ENCODE measurements at places on chromosomes 2 and 18.

DNA sequence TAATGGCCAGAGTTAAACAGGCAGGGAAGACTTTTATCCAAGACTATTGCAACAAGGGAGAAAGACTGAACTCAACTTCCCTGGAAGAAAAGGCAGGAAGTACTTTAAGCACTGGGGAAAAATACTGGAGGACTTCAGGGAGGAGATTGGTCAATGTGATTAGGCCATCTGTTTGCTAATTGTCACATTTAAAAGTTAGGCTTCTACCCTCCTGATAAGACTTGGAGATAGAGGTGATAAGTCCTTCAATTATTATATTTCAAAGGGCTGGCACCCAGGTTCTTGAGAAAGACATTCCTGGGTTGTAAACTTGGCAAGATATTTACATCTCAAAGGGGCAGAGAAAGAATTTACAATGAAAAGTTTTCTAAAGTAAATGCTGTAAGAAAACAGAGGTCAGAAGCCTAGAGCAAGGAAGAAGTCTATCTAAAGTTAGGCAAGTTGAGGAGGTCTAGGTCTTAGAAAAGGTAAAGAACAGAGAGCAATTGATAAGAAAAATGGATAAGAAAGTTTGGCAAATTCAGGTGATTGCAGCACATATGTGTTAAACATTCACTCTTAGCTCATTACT, 48.4 kb downstream of the DTNA start:
- DNase-seq, result no peak

- no peak for DNase-seq
Observed at GRCh38 chr2:138244501-138244925, 257.1 kb upstream of the SPOPL start.

- no peak for DNase-seq
Observed at GRCh38 chr18:55695091-55695490, 107.1 kb upstream of the TCF4 start.

GRCh38 chr18:73711256-73711655, 436.4 kb downstream of the FBXO15 start:
- no peak for DNase-seq

DNA sequence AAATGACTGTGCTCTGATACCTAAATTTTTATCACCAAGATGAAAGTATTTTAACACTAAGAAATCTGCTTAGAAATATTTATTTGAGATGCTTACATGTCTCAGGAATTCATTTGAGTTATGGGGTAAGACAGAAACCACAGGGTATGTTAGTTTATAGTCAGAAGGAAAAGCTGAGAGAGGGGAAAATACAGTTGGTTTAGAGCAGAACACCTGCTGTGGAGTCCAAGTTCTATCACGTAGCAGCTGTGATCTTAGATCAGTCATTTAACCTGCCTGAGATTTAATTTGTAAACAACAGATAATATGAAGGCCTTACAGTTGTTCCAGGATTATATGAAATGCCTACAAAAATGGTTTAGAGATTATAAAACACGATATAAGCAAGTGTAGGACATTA, 29.0 kb downstream of the PDE6D start:
- no peak for DNase-seq

DNA sequence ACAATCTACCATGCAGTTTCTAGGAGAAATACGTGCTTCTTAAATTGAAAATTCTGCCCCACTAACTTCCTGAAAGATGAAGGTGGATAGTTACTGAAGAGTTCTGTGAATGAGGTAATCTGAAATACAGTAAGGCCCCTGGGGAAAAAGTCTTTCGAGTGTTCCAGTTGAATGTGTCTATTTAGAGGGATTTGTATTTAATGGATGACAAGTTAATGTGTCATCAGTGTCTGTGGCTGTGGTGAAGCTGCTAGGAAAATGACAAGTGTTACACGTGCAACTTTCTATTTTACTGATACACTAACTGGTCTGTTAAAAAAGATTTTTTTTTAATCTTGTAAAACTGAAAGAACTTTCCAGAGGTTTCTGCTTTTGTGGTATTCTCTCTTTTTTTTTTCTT, 384.6 kb downstream of the STK39 start:
- DNase-seq, result no peak

DNA sequence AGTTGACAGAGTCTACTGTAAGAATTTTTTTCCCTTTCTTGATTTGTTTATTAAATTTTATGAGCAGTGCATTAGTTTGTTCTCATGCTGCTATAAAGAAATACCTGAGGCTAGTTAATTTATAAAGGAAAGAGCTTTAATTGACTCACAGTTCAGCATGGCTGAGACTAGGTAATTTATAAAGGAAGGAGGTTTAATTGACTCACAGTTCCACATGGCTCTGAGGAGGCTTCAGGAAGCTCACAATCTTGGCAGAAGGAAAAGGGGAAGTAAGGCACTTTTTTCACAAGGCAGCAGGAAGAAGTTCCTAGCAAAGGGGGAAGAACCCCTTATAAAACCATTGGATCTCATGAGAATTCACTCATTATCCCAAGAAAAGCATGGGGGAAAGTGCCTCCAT, 191.4 kb upstream of the VRK2 start:
- no peak for DNase-seq

GRCh38 chr2:69018678-69019095, 5.7 kb downstream of the ANTXR1 start:
- DNase-seq, result no peak

GRCh38 chr18:29726646-29727045, 1315.9 kb downstream of the DSC3 start:
- DNase-seq, result no peak

GRCh38 chr2:12950174-12950573, 233.4 kb downstream of the TRIB2 start:
- no peak for DNase-seq

DNA sequence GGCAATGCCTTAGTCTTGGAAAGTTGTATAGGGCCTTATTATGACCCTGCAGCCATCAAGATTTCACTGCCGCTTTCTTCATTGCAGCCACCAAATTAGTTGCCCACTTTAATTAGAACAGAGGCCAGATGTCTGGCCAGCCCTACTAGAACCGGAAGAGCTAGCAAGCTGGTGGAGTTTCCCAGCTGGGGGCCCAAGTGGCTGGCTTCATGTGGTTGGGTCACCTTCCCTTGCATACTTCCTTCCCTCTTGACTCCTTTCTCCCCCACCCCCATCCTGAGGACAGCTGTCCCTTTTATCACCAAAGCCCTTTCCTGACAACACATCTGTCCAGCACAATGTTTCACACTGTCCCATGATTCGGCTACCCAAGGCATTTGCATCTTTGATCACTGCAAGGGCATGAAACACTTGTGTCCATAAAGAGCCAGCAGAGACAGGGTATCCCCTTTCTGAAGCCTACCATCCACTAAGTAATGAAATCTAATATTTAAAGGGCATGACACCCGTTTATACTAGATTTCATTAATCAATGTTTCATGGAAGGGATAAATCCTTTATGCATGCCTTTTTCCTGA, 187.2 kb downstream of the BCL11A start:
- no peak for DNase-seq

DNA sequence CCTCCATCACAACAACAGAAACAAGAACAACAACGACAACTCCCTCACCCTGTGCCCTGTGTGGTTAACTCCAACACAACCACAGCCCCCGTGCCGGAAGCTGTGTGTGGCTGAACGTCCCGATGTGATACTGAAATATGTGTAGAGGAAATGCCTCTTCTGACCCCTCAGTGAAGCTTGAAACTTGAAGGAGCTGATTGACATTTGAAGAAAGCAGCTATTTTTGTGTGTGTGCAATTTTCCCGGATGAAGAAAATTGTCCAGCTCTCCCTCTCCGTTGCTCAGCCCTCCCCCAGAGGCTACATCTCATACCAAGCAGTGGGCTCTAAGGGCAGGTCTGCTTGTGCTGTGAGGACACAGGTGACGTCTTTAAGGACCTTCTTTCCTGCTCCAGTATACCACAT, 173.8 kb downstream of the ICOS start:
- DNase-seq, result no peak
